Pancreas (tissue), 10 donors: ENCODE measurements at places on chromosomes 1 and 21. TPM values are rescaled to one million over a fixed set of nuclear protein-coding genes. Genes with fewer than 3 reads are reported as not detected.
A peak's percentile ranks its signal among the peaks of the same experiment; 100 is the strongest.

DNA sequence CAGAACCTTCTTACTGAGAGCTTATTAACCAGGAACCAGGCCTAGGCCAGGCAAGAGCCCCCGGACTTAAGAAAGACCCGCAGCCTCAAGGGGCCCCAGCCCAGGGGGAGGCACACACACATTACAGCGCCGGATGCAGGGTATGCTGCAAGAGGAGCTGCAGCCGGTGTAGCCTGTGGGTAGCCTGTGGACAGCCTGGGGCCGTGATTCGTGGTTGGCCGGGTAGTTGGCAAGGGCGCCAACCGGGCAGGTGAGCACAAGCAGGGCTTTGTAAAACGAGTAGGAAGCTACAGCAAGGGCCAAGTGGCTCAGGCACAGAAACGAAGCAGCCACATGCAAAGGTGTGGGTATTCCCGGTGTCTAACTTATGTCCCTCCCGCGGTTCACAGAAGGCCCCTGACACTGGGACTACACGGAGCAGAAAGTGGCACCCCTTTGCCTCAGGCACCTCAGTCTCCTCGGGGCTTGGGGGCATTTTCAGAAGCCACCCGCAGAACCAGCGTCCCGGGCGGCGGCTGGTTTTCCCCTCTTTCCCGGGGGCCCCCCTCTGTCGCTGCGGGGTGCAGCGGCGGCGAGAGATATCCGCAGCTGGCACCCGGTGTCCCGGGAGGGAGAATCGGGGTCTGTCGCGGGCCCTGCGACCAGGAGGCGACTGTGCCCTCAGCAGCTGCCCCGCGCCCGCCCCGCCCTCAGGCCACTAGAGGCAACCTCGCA lies 40.8 kb downstream of the KIAA1614 start:
- DNase-seq: peak; percentile 91

NT5C1A gene
- 2.7 TPM for total RNA-seq

WNT4 gene
- total RNA-seq: 1.4 TPM

- no peak for DNase-seq
These were observed 9.2 kb downstream of the PADI2 start for GRCh38 chr1:17109892-17110554.

UMODL1 gene
- total RNA-seq: 0.06 TPM

- no peak for DNase-seq
These were observed 62.1 kb upstream of the CNTN2 start for GRCh38 chr1:204980840-204981405.

NBPF6 gene
- total RNA-seq: not detected

SYT14 gene
- 1.0 TPM for total RNA-seq

DNA sequence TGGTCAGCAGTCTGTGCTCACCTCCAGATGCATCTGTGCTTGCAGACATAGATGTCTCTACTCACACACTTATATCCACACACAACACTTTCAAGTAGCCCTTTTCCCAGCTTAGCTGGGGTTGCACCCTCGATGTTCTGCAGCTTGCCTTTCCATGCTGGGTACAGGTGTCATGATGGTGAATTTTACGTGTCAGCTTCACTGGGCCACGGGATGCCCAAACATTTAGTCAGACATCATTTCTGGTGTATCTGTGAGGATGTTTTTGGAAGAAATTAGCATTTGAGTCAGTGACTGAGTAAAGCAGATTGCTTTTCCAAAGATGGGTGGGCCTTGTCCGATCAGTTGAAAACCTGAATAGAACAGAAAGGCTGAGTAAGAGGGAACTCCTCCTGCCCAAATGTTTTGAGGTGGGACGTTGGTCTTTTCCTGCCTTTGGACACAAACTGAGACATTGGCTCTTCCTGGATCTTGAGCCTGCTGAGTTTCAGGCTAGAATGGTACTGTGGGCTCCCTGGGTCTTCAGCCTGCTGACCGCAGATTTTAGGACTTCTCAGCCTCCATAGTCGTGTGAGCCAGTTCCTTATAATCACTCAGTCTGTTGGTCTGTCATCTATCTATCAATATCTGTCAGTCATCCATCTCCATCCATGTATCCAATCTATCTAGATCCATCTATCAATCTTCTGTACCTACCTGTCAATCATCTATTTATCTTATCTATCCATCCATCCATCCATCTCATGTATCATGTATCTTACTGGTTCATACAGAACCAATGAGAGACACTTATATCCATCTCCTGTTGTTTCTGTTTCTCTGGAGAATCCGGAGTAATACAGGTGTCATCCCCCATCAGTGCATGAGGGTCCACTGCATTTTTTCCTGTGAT lies 12.7 kb upstream of the OBSCN start:
- no peak for DNase-seq

CD84 gene
- 2.3 TPM for total RNA-seq

DNA sequence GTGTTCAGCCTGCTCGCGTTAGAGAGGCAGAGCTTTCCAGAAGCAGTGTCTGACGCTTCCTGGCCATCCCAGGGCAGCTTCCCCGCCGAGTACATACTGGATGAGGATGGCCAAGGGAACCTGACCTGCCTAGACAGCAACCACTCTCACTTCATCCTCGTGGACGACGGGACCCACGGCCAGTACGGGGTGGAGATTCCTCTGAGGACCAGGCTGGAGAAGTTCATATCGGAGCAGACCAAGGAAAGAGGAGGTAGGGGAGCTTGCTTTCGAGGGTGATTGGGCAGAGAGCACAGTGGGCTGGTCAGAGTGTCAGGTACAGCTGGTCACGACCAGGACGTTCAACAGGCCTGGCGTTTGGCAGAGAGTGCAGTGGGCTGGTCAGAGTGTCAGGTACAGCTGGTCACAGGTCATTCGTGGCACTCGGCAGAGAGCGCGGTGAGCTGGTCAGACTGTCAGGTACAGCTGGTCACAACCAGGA lies 22.4 kb downstream of the TRPM2 start:
- no peak for DNase-seq

- DNase-seq: no peak
These were observed 8.1 kb downstream of the GNAI3 start for GRCh38 chr1:109556563-109556962.

DNA sequence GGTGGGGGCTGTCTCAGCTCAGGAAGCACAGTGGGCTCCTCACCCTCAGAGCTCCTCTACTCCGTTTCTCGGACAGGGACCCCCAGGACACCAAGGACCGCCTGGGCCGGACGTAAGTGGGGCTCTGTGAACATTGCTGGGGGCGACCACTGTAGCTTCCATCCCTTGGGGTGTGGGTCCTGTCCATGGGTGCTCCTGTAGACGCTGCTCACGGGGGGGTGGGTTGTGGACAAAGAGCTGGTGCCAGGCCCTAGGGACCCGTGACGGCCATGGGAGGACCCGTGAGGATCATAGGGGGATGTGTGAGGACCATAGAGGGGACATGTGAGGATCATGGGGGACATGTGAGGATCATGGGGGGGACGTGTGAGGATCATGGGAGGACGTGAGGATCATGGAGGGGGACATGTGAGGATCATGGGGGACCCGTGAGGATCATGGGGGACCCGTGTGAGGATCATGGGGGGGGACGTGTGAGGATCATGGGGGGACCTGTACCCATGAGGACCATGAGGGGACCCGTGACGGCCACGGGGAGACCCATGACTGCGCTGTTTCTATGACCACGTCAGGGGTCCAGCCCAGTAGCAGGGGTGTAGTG lies 18.1 kb downstream of the COL6A1 start:
- DNase-seq: no peak

- no peak for DNase-seq
These were observed 53.3 kb downstream of the NENF start for GRCh38 chr1:212485913-212486618.

DNA sequence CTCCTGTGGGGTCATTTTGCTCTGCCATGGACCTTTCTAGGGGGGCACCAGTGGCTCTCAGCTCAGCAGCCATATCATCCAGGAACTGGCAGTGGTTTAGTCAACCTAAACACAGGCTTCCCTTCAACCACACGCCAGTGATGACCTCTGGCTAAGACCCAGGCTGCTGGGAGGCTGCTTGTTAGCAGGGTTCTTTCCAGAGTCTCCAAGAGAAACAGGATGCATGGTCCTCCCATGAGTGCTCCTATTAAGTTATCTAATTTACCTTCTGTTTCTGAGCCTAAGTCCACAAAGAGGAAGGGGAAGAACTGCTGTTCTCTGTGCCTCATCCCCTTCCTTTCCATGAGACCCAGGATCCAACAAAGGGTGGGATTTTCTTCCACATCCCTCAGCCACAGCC lies 137.3 kb upstream of the PLXNA2 start:
- no peak for DNase-seq

DNA sequence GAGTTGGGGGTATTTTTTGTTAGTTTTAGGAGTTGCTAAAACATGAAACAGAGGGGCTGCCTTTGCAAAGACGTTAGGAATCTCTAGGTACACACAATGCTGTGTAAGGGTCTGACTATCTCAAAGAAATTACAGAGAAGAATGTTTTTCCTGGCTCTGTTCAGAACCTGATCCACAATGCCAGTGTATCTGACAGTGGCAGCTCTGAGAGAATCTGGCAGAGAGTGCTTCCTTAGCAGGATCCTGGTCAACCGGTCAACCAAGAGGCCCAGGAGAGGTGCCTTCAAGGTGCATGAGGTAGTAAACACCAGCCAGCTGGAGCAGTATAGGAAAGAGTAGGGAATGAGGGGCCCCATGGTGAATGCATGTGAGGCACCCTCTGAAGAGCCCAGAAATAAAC lies 40.9 kb upstream of the RGS1 start:
- DNase-seq: no peak

DNA sequence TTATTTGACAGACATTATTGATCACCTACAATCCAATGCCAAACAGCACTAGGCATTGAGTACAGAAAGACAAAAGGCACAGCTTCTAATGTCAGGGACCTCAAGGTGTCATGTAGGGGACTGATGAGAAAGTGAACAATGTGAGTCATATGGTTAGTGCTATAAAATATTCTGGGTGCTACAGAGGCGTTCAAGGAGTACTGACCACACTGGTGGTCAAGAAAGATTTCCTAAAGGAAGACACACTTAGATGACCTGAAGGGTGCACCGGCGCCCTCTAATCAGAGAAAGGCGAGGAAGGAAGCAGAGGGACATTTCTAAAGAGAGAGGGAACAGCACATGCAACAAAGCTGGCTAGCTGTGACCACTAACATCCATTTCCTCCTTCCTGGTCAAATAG lies 64.9 kb upstream of the F3 start:
- no peak for DNase-seq

DNA sequence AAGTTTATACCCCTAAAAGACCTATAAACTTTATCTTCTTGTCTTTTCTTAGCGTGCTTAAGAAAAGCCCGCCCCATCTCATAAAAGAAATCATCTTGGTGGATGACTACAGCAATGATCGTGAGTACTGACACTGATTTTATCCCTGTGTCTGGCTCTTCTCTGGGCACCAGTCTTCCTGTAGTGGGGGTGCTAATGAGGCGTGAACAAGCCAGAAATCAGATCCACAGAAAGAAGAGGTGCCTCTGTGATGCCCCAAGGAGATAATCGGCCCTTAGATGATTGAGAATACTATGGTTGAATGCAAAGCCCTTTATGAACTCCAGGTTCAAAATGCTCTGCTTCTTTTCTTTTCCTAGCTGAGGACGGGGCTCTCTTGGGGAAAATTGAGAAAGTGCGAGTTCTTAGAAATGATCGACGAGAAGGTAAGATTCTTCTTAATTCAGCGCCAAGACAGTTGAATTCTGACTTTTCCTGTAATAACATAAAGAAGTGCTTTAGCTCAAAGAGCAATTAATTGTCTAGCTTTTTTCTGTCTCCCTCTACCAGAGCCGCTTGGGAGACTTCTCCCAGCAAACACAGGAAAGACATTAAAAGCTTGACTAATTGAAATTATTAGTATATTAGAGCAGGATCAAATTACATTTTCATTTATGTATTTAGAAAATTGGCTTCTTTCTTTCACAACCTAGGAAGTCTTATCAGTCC lies 169.4 kb downstream of the GALNT2 start:
- DNase-seq: no peak

TTC24 gene
- not detected for total RNA-seq

DNA sequence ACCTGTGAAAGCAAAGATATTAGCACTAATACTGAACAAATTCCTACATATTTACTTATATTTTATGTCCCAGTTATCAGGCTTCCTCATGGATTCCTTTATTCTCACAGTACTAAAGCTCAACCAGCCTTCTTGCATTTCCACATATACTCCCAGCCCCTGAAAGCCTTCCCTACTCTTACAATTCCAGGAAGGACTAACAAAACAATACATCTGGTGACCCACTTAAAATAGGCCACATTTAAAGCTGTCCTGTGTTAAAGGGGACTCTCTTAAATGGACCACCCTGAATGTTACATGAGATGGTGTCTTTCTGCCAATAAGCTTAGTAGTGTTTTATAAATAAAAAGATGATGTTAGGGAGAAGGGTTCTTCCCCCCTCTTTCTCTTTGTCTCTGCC lies 54.4 kb downstream of the NTMT2 start:
- no peak for DNase-seq

DNA sequence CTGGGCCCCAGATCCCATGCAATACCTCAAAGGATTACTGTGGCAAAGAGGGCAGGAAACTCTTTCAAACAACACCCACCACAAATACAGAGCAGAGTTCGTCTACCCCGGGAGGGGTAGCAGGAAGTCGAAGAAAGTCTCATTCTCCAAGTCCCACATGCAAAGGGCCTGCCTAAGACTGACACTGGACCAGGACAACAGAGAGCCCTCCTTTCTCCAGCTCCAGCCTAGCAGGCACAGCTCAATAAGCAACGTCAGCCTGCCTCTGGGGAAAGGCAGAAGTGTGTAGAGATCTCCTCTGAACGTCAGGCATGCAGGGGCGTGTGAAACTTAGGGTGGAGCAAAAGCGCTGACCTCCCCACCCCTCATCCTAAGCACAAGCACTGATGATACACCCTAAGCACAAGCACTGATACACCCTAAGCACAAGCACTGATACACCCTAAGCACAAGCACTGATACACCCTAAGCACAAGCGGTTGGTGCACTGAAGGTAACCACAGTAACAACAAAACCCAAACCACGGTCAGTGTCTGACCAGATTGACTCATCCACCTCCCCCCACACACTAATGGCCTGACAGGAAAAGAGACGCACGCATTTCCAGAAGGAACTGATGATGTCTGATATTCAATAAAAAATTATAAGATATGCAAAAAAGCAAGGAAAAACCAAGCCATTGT lies 1.3 kb downstream of the KRTAP12-3 start:
- no peak for DNase-seq

SPAG17 gene
- 2.4 TPM for total RNA-seq

DNA sequence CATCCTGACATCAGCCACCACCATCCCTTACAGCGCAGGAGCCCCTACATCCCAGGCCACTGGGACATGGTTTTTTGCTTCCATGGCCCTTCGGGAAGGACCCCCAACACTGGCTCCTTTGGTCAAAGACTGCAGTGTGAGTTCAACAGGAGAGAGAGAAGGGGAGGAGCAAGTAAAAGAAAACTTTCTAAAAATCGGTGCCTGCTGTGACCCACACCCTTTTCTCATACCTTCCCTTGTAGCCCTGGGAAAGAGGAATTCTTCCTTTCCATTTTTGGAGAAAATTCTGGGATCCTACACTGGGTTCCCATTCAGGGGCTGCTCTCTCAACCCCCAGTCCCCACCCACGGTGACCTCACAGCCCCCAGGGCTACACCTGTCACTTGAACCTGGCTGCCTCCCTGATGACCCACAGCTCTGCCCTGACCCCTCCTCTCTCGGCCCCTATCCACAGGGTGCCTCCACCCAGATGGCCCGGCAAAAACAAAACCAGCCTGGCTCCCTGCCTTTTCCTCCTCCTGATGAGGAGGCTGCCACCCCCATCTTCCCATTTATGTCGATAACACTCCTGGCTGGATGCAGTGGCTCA lies 7.6 kb downstream of the PADI4 start:
- no peak for DNase-seq

- DNase-seq: no peak
These were observed 77.1 kb downstream of the HLCS start for GRCh38 chr21:36889401-36889800.

OR14K1 gene
- not detected for total RNA-seq
